Ascending aorta (tissue), 2 donors: ENCODE measurements at places on chromosomes 3 and 15. TPM values are rescaled to one million over a fixed set of nuclear protein-coding genes. Genes with fewer than 3 reads are reported as not detected.

GRCh38 chr15:66429117-66429516, 42.4 kb downstream of the MAP2K1 start:
- no peak for DNase-seq

DNA sequence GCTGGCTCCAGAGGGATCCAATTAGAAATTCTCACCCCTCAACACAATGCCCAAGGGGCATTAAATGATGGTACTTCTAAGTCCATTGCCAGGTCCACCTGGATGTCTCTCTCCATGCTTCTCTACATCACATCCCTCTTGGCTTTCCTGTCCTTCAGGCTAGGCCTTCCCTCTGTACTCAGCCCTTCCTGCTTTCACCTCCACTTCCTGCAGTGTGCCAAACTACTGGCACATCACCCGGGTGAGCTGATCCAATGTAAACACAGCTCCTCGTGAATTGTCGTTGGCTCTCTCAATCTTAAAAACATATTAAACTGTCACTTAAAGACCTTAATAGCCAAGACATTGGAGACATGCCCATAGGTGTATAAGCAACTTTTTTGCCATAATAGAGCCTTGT, 4.0 kb downstream of the LMCD1 start:
- DNase-seq, result no peak

- no peak for DNase-seq
Measured at GRCh38 chr3:159301961-159302360, 500.1 kb downstream of the MFSD1 start.

DNA sequence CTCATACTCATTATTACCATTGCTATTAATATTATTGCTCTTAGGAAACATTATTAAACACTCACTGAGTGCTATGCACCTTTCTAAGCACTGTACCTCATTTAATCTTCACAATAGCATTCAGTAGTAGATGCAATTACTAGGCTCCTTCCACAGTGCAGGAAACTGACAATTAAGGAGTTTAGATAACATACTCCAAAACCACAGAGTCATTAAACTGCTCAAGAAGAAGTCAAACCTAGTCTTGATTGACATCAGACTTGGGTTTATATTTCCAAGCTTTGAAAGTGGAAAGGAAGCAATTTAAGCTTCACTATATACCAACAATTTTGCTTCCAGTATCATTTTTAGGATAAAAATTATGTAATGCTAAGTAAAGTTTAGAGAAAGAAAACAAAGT, 490.1 kb upstream of the ARRDC4 start:
- DNase-seq, result no peak

DNA sequence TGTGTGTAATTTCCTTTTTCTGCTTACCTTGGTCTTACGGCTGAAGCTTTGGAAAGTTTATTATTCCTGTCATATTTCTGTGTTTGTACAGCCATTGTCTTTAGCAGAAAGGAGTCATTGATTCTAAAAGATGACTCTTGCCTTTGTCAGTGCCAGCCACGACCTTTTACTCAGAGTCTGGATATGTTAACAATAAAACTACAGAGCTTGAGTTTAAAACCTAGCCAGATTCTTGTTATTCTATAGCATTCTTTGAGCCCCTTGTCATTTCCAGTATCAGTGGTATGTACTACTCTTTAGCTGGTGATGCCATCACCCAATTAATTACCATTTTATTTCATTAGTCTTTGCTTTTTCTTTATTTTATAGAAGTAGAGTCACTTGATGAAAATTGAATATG, 142.4 kb downstream of the TCF12 start:
- no peak for DNase-seq

GRCh38 chr3:150410311-150411105, 2.4 kb downstream of the TSC22D2 start:
- DNase-seq, result peak; percentile 75

- DNase-seq, result no peak
Measured at GRCh38 chr15:59334076-59334415, 38.6 kb downstream of the MYO1E start.

DNA sequence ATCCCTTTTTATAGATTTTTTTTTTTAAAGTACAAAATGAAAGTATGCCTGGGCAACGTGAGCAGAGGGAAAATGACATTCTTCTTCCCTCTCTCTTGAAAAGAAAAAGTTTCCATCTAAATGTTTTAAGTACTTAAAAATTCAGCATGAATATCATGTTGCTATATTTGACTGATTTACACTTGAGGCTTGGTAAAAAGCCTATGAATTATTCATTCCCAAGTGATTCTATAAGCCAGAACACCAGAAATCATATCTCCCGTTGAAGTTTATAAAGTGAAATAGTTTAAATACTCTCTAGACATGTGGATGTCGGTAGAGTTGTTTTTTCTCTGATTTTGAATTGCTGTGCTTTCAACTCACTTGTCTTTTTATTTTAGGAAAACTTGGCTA, 276.2 kb upstream of the RARB start:
- no peak for DNase-seq

DNA sequence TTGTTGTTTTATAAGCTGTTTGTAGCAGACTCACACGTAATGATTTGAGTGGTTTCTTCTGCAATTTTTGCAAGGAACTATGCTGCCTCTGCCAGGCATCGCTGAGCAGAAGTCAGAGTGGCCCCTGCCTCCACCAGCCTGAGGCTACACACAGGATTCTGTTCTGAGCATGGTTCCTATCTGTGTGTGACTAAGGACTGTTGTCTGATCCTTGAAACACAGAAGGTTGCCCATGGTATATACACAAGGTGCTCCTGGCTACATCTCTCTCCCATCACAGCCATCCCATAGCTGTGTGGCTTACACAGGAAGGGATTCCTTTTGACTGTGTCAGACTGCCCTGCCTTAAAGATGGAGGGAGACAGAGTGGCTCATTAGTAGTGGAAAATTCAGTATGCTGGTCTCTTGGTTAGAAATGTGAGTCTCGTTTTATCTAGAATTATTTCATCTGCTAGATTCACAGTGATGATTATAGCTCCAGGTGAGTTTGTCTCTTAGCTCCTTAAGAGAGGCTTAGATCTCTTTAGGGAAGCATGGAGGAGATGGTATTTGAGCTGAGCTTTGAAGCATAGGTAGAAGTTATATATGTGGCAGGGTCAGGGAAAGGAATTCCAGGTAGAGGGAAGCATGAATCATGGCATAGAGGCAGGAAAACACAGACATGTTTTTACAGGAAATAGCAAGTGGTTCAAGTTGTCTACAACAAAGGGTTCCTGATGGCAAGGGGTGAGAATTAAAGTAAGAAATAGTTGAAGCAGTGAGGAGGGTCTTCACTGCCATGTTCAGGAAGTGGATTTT, 37.5 kb downstream of the SNAPC5 start:
- DNase-seq, result no peak

The NRG4 gene
- total RNA-seq, result not detected

The DZIP1L gene
- 23.1 TPM for total RNA-seq

The EFCAB12 gene
- total RNA-seq, result not detected

The ZNF80 gene
- total RNA-seq, result 23.7 TPM
